Cortex of kidney (tissue), 1 donor: ENCODE measurements at places on chromosomes 1 and 21.

GRCh38 chr1:230286890-230287269 is 139.3 kb downstream of the PGBD5 start:
- DNase-seq = no peak

- no peak for DNase-seq
These were observed 23.5 kb downstream of the SUCO start for GRCh38 chr1:172556461-172556860.

DNA sequence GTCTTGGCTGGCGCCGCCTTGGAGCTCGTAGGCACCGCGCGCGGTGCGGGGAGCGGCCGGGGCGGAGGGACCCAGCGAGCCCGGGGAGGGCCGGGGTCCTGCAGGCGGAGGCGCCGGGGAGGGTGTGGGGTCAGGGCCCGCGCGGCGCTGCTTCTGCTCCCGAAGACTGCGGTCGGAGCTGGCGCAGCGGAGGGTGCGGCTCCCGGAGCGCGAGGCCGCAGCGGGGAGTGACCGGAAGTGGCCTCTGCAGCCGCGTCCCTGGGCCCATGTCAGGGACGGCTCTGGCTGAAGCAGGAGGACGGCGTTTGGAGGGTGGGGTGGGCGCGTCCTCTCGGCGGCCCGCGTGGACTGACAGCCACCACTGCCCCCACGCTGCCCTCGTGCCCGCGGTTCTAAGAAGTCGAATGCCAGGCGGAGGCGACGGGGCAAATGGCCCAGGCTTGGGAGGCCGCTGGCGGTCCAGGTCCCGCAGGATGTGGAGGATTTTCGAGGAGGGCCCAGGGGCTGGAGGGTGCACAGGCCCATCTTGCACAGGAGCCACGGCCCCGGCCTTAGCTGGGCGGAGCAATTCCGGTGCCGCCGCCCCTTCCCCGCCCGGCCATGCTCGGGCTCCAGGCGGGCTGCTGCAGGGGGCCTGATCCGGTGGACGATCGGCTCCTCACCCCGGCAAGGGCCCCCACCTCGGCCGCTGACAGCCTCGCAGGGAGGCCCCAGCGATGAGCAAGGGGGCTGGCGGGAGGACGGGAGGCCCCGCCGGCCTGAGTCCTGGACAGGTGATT is 7.7 kb upstream of the ZNF669 start:
- DNase-seq = no peak

GRCh38 chr1:198492872-198493271 is 47.6 kb downstream of the ATP6V1G3 start:
- no peak for DNase-seq

GRCh38 chr1:84570436-84571149 is 3.6 kb downstream of the CTBS start:
- no peak for DNase-seq

DNA sequence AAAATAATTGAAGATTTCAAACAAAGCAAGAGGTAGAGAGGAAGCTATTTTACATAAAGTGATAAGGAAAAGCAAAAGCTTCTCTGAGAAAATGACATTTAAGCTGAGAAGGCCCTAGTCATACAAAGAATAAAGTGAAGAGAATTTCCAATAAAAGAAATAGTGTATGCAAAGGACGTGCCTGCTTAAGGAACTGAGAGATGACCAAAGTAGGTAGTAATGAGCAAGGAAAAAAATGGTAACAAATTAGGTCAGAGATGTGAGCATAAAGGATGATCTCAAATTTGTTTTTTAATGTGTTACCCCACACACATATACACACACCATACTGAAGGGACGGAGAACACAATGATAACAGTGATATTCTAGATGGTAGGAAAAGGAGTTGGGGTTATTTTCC is 46.4 kb downstream of the NRIP1 start:
- no peak for DNase-seq

- no peak for DNase-seq
These were observed 38.6 kb upstream of the SLC35F3 start for GRCh38 chr1:233865902-233866301.

DNA sequence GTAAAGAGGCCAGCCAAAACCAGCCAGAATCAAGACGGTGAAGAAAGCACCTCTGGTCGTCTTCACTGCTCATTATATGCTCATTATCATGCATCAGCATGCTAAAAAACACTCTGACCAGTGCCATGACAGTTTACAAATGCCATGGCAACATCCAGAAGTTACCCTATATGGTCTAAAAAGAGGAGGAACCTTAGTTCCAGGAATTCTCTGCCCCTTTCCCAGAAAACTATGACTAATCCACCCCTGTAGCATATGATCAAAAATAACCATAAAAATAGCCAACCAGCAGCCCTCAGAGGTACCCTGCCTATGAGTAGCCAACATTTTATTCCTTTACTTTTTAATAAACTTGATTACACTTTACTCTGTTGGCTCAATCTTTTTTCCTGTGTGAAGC is 34.2 kb upstream of the PBX1 start:
- no peak for DNase-seq

GRCh38 chr21:26165331-26165730 is 5.2 kb downstream of the APP start:
- DNase-seq = no peak

DNA sequence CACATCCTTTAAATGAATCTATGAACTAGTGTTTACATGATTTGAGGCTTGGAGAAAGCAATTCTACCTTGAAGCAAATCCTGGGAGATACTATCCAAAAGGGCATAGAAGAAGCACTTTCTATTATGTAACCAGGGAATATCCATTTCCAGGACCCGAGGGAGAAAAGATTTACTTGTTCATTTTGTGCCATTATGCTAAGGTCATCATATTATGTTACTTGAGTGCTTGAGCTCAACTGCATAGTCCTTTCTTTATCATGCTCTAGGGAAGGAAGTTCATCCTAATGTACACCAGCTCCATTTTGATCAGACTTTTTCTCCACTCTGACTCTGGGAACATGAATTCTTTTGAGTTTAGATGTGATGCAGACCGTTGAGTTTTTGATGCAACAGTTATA is 188.6 kb upstream of the SNX7 start:
- DNase-seq = no peak

- DNase-seq = no peak
These were observed 40.4 kb downstream of the ATP6V1G3 start for GRCh38 chr1:198500096-198500495.

- no peak for DNase-seq
These were observed 2.6 kb upstream of the RAB7B start for GRCh38 chr1:206005778-206006180.

- DNase-seq = no peak
These were observed 537.5 kb downstream of the LTN1 start for GRCh38 chr21:28455253-28455600.

- no peak for DNase-seq
These were observed 55.4 kb downstream of the MDM4 start for GRCh38 chr1:204571631-204572030.

DNA sequence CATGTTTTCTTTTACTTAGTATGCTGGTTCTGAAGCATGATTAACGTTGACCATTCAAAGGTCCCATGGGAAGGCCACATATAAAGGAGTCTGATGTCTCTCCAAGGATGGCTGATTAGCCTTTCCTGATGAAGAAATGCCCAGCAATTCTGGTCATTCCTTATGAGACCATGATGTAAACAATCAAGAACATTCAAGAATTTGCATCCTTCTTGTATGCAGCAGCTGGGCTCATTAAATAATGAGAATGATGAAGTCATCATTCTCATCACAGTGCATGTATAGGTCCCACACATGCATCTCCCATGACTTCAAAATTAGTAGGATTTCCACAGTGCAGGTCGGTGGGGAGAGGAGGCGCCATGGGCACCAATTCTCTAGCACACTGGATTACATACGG is 85.4 kb downstream of the APP start:
- DNase-seq = no peak

DNA sequence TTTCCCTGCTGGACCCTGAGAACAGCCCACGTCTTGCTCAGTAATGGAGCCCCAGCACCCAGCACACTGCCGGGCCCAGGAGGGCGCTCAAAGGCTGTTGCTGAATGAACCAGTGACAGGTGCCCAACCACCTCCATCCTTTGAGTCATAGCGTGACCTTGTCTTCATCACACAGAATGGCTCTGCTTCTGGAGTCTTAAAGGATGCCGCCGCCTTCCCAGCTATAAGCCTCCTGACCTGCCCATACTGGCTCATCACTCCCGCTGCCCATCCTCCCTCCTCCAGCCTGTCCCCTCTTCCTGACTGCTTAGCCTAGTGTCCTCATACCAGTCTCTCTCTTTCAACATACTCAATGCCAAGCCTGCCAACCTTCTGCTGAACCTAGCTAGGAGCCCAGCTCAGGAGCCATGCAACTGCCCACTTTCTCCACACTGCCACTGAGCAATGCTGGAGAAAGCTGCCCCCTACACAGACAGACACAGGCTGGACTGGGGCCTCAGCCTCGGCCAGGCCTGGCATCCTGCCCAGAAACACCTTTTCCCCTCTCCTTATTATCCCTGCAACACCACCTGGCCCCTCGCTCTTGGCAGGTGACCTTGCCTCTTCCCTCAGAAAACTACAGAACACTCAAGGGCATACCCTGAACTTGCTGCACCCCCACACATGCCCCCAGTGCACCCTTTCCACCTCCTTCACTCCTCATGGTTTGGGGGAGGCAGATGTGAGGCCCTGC is 14.1 kb downstream of the TTC39A start:
- DNase-seq = no peak

GRCh38 chr1:6658359-6659060 is 33.8 kb downstream of the THAP3 start:
- DNase-seq = no peak
